A549 treated with ZK216348 at 1 μM for 4 hours (cell line): ENCODE measurements at places on chromosomes 7 and 10. TPM values are rescaled to one million over a fixed set of nuclear protein-coding genes. Genes with fewer than 3 reads are reported as not detected.

The C10orf53 gene
- total RNA-seq: not detected in 5 replicates

The ASAH2 gene
- 0.42 to 3.6 TPM (median 2.4 TPM) in 5 replicates for total RNA-seq

The HOXA3 gene
- total RNA-seq: 3.8 to 9.6 TPM (median 8.0 TPM) in 5 replicates

The CPA2 gene
- 0.18 to 0.28 TPM in 2 of 5 replicates, not detected in the others for total RNA-seq

The VSIR gene
- total RNA-seq: 19.2 to 36.7 TPM (median 33.4 TPM) in 5 replicates

The PIP gene
- total RNA-seq: 0.51 to 0.75 TPM (median 0.71 TPM) in 3 of 5 replicates, not detected in the others

The UCMA gene
- not detected in 5 replicates for total RNA-seq

The CEP55 gene
- total RNA-seq: 51.3 to 104 TPM (median 66.1 TPM) in 5 replicates
